ENCODE measurements at places on chromosomes 2 and 18.

DNA sequence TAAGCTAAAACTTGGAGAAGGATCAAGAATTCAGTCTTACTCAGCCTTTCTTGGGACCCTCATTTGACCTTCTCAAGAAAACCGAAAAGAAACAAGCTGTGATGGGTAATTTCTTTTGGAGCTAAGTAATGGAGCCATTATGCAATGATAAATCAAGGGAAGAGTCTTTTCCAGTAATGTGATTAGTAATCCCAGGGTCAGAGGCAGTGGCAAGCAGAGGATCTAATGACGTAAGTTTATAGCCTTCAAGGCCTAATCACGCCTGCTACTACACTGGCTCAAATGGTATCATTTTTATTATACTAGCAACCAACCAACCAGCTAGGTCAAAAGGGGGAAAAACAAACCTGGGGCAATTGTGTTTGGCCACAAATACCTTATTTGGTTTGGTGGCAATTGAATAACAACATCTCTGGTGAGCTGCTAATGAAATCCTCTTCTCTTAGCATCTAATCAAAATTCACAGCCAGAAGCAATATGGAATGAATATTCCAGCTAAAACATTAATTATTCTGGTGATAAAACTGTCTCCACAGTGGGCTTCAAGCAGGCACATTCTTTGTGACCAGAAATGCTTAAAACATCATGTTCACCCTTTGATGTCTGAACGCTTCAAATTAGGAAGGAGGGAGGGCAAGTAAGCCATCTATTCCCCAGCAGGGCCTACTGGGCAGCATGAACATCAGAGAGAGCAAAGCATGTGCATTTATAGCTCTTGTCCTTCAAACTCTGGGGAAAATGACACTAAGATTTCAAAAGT lies 114.9 kb upstream of the SULT1C3 start:
- no peak for DNase-seq

- no peak for DNase-seq
These were observed 29.9 kb downstream of the PELI1 start for GRCh38 chr2:64114063-64114911.

GRCh38 chr2:30800159-30800558 lies 7.1 kb downstream of the CAPN13 start:
- DNase-seq, result no peak

DNA sequence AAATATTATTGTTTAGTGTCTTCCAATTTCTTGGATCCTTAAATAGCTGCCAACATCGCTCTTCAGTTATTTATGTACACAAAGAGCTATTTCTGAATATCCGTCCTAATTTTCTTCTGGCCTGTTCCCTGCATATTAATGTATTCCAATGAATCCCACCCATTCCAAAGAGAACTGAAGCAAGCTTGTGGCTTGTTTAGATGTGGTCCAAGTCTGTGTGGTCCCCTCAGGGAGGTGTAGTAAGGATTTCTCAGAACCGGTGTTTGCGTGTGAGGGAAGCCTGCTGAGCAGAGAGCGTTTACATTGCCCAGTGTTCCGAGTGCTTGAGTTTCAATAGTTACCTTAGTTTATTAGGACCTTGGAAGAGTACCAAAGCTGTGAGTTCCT lies 25.1 kb upstream of the IL1R1 start:
- DNase-seq, result no peak

- DNase-seq, result no peak
These were observed 57.1 kb downstream of the PDK1 start for GRCh38 chr2:172613040-172613439.

DNA sequence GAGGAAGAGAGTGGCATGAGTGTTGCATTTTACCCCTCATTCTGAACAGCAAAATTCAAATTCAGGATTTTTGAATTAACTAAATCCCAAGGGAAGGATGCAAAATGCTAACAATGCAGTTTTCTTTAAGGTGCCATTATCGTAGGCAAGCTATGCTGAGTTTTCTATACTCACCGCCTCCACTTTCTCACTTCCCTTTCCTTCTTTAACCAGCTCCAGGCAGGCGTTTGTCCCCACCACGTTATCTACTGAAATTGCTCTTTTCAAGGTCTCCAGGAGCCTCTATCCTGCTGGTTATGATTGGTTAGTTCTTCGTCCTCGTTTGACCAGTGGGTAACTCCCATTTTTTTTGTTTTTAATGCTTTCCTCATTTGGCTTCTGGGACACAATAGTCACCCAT lies 1.8 kb upstream of the CPO start:
- DNase-seq, result no peak
